Stimulated activated CD4-positive, alpha-beta T cell treated with anti-CD3 and anti-CD28 coated beads, Interleukin-4, amount 100 ng/mL, for 48 hours (primary cell): ENCODE measurements at places on chromosomes 3 and 15.

GRCh38 chr15:85886309-85886811 lies 91.6 kb upstream of the KLHL25 start:
- DNase-seq = no peak

- no peak for DNase-seq
These were observed 45.5 kb downstream of the FAM174B start for GRCh38 chr15:92610101-92610520.

DNA sequence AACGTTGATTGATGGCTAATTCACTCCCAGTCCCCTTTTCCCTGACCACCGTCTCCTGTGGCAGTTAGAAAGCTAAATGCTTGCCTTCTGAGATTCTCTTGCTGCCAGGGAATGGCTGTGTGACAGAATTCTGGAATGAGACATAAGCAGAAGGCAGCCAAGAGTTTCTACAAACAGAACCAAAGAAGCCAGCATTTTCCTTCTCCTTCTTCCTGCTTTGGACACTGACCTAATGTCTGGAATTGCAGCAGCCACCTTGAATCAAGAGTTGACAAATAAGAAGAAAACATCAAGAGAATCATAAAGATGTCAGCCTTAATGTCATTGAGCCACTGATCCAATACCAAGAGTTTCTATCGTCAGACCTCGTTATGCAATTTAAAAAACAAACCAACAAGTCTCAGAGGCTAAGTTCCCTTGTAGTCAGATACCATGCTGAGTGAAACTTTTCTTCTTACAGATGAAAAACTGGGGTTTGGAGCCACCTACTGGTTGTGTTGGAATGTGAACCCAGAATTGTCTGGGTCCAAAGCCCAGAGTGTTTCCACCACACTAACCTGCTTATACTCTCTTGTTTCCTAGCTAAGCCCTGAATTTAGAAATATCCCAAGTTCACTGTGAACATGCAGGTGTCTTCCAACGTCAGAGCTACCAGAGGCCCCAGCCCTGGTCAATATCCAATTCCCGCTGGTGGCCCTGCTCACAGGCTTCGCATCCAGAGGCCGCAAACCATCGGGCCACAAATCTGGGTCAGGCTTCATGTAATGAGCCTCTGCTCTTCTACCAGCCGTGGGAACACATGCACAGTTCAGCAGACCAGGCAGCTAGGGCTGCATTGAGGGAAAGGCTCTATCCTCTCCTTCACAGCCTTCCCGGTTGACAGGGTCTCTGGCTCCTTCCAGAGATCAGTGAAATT lies 42.5 kb downstream of the MCF2L2 start:
- DNase-seq = peak; percentile 40

DNA sequence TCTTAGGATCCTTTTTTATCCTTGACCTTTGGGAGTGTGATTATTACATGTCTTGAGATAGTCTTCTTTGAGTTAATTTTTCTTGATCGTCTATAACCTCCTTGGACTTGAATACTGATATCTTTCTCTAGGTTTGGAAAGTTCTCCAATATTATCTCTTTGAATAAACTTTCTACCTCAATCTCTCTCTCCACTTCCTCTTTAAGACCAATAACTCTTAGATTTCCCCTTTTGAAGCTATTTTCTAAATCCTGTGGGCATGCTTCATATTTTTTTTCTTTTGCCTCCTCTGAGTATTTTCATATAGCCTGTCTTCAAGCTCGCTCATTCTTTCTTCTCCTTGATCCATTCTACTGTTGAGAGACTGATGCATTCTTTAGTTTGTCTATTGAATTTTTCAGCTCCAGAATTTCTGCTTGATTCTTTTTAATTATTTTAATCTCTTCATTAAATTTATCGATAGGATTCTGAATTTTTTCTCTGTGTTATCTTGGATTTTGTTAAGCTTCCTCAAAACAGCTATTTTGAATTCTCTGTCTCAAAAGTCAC lies 12.1 kb downstream of the USF3 start:
- no peak for DNase-seq

GRCh38 chr3:138438896-138439295 lies 4.5 kb downstream of the ESYT3 start:
- DNase-seq = no peak

GRCh38 chr3:57691411-57692132 lies 1.3 kb downstream of the DENND6A start:
- DNase-seq = no peak

DNA sequence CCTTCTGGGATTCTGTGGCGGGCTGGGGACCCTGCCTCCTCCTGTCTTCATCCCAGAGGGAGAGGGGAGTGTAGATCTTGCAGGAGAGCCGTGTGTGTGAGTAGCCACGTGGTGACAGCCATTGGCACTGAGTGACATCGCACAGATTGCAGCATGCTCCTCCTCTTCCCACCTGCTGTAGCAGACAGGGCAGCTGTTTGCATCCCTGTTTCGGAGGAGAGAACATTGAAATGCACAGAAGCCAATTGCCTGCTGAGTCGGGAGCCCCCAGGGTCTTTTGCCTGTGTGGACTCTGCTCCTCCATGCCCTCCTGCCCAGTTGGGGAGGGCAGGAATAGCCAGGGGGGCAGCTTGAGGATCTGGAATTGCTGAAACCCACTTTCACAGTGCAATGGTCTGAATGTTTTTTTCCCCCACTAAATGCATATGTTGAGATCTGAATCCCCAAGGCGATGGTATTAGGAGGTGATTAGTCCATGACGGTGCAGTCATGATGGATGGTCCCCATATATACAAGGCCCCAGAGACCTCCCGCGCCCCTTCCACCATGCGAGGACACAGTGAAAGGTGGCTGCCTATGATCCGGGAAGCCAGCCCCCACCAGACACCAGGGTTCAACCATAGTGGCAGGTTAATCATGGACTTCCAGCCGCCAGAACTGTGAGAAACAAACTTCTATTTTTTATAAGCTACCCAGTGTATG lies 66.8 kb downstream of the CHRNA7 start:
- DNase-seq = no peak

- no peak for DNase-seq
These were observed 42.9 kb downstream of the EAF1 start for GRCh38 chr3:15470261-15470660.

DNA sequence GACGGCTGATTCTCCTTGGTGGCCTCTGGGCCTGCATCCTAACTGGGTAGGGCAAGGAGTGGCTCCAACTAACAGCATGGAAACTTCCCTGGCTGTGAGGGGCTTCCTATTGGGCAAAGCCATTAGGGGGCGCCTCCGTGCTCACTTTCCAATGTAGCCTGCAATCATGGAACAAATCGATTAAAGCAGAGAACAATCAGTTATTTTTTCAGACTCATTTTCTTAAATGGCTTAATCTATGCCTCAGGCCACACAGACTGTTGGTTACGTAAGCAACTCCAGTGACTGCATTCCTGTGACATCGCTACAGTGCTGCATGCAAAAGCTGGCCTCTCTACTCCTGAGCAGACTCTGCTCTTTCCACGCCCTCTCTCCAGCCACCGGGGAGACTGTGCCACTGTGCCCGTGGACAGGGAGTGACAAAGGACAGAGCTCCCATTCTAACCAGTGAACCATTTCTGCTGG lies 278.9 kb downstream of the KLF13 start:
- no peak for DNase-seq

GRCh38 chr3:90005281-90005847 lies 897.9 kb downstream of the EPHA3 start:
- DNase-seq = no peak

- DNase-seq = no peak
These were observed 67.9 kb upstream of the UNC13C start for GRCh38 chr15:53910236-53910849.

DNA sequence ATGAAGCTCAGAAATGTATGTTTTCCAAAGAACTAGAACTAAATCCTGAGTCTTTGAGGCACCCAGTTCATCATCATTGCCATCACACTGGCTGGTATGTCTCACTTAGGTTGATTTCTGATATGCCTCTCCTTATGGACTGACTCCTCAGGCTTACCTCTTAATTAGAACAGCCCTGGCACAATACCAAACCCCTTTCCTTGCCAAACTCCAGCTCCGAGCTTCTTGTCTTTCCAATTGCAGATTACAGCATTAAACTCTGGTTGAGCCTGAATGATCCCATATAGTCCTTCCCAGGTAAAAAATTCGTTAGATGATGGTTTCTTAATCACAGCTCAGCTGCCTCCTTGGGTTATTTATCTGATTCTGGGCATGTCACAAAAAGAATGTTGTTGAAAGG lies 66.3 kb downstream of the RTP4 start:
- no peak for DNase-seq

DNA sequence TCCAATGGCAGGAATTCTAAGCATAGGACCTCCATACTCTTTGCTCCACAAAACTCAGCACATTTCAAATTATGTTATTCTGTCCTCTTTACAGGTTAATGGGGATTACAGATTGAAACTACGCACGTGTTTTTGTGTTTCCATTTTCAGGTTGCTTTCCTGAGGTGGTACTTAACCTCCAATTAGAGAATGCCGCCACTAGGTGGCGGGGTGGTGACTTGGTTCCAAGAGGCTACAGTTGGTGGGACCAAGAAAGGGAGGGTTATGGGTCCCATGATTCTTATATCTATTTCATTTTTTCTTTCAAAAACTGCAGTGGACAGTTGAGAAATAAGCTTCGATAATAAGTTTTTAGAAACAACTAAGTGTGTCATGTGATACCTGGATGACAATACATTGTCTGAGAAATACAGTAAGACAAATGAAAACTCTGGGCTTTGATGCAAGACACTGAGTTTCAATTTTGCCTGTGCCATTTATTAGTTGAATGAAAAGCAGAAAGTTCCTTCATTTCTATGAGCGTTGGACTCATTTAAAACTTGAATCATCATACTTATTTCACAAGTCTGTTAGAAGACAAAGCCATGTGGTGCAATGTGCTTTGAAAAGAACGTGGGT lies 539.0 kb downstream of the FGF12 start:
- DNase-seq = peak; percentile 38

DNA sequence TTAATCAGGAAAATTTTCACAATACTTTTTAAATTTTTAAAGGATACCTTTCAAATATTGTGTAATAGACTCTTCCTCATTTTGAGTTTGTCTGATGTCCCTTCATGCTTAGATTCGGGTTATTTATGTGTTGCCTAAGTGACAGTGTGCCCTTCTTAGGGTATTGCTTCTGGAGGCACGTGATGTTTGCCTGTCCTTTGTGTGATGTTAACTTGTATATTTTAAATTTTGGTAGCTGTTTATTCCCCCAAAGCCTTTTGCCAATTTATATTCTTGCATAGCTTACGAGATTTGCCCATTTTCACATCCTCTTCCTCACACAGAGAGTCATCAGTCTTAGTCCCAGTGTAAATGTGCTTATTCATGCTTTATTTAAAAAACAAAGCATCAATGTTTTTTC lies 433.1 kb downstream of the EPHB1 start:
- no peak for DNase-seq

DNA sequence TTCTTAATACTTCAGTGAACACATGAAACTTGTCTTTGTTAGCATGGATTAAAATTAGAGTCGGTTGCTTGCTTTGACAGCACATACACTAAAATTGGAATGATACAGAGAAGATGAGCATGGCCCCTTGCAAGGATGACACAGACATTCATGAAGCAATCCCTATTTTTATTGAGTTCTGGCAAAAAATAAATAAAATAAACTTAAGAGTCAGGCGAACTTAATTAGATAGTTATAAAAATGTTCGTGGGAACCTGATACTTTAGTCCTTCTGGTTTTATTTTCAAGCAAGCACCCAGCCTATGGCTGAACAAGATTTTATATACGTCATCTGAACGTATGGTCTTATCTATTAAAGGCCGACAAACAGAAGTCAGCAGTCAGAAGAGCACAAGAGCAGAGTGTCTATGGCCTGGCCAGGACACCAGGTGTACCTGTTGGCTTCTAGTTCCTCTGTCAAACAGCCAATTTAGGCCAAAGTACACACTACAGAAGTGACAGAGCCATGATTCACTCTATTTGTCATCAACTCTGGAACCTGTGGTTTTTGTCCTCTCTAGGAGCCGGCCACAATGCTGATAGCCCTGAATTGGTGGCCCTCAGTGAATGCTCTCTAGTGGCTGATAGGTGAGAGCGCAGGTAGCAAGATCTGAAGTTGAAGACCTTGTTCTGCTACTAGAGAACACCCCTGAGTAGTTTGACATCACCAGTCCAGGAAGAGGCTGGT lies 64.3 kb downstream of the LEO1 start:
- DNase-seq = no peak

GRCh38 chr15:56910801-56911200 lies 7.6 kb upstream of the TCF12 start:
- no peak for DNase-seq

- no peak for DNase-seq
These were observed 9.9 kb downstream of the GTPBP8 start for GRCh38 chr3:113000691-113001090.

DNA sequence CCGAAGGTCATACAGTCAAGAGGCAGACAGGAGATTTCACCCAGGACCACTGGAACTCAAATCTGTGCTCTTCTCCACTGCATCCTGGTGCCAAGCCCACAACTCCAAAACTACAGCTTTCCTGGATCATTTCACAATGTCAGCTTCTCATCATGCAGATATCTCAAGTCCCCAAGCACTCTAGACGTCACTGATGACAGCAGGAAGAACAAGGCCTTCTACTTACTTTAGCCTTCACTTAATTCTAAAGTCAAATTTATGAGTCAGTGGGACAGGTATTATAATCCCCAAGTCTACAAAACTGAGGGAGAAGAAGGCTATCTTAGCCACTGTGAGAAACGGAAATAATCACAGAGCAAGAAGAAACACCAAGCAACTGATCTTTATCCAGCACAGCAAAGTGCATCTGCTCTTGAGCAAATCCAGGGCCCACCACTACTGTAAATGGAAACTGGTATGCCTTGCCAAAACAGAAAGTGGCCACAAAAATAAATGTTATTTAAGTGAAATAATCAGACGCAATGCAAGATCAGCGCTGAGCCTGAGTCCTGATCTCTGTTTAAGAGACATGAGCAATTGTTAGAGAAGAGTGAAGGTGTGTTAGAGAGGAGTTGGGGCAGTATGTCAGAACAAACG lies 928 bp downstream of the RAD18 start:
- DNase-seq = no peak

GRCh38 chr3:25397150-25397549 lies 30.9 kb upstream of the RARB start:
- no peak for DNase-seq

DNA sequence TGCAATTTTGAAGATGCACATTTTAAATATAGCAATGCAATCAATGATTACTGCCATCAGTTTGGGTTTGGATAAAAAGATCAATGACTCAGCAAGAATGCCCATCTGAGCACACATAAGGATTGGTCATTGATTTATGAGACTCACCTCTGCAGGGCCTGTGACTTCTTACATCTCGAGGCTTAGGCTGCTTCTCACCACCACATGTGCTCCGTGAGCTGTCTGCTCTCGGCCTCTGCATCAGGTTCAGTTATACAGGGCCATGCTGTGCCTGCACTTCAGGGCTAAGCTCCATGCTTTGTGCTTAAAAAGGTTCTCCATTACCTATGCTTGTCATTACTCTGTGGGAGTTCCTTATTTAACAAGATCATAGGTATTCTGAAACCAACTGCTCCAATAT lies 887.5 kb downstream of the DIPK2A start:
- DNase-seq = no peak

- DNase-seq = no peak
These were observed 33.4 kb downstream of the MYO1E start for GRCh38 chr15:59339252-59339672.
